ENCODE measurements at places on chromosomes 4 and X.

- DNase-seq: no peak
These were observed 7.2 kb upstream of the TSPYL2 start for GRCh38 chrX:53075011-53075410.

- no peak for DNase-seq
These were observed 181.6 kb downstream of the LARP7 start for GRCh38 chr4:112818594-112818965.

- DNase-seq: no peak
These were observed 4.4 kb upstream of the SMR3A start for GRCh38 chr4:70356185-70356584.

DNA sequence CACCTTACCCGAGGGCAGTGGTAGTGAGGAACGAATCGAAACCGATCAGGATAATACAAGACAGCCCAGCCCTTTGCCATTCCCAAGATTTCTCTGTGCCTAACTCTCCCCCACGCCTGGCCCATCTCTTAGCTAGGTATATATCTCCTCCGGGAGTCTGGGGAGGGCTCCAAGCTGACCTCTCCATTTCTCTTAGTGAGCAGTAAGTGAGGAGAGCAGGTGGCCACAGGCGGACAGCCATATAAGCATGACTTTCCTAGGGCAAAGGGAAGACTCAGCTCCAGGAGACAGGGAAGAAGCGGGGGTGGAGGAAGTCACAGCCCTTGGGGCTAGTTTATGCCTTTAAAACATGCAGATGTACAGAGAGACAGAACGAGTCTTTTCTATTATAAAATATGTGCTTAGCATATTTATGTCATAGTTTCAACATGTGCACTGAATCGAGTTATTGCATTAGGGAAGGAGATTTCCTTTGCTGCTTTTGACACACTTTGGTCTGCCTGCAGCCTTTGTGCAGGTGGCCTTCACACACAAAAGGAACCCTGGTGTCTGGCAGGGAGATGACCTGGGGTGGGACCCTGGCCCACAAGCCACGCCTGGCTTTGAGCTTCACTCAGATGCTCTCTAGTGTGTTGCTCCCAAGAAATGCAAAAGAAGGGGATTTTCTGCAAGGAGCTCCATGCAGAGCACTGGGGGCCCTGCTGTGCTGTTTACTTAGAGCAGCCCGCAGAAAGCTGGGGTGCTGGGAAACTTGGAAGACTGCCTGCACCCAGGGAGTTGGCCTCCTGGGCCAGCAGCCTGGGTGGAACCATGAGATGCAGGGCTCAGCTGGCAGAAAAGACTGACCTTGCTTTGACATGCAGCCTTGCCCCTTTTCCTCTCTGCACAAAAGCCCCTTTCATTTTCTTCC, 613.3 kb downstream of the BCOR start:
- DNase-seq: no peak

DNA sequence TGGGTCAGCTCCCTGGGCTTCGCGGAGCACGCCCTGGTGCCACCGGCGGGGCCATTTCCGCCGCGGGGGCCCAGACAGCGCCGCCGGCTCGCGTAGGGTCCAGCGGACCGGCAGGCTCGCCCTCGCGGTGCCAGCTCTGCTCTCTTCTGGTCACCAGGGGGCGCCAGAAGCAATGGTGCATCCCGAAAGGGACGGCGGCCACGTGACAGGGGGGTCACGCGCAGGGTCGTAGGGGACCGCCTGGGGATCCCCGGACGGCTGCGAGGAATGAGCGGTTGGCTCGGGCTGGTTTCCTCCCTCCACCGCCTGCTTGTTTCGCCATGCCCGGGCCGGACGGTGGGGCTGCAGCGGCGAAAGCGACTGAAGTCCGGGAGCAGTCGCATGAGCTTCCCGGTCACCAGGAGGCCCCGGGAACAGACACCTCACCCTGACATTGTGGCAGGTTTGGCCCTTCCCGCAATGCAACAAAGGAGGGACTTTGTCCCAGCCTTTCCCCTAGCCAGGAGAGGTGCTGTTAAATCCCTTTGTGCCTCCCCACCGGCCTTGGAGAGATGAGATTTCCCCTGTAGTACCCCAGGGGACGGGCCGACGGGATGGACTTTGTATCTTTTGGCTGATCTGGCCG, 15.8 kb downstream of the ZCCHC12 start:
- DNase-seq: peak; percentile 65

GRCh38 chr4:142467088-142467487, 379.0 kb downstream of the INPP4B start:
- DNase-seq: no peak

- no peak for DNase-seq
These were observed 231.5 kb upstream of the AGTR2 start for GRCh38 chrX:115939070-115939469.

GRCh38 chr4:102216666-102217065, 128.6 kb downstream of the SLC39A8 start:
- DNase-seq: no peak

GRCh38 chr4:128255906-128256305, 31.7 kb downstream of the PGRMC2 start:
- DNase-seq: no peak

Data from stimulated activated CD4-positive, alpha-beta T cell treated with anti-CD3 and anti-CD28 coated beads, Interleukin-12 subunit alpha, Interleukin-12 subunit beta, amount 100 ng/mL, for 4 hours (primary cell).